ENCODE measurements at places on chromosomes 7 and 10.

DNA sequence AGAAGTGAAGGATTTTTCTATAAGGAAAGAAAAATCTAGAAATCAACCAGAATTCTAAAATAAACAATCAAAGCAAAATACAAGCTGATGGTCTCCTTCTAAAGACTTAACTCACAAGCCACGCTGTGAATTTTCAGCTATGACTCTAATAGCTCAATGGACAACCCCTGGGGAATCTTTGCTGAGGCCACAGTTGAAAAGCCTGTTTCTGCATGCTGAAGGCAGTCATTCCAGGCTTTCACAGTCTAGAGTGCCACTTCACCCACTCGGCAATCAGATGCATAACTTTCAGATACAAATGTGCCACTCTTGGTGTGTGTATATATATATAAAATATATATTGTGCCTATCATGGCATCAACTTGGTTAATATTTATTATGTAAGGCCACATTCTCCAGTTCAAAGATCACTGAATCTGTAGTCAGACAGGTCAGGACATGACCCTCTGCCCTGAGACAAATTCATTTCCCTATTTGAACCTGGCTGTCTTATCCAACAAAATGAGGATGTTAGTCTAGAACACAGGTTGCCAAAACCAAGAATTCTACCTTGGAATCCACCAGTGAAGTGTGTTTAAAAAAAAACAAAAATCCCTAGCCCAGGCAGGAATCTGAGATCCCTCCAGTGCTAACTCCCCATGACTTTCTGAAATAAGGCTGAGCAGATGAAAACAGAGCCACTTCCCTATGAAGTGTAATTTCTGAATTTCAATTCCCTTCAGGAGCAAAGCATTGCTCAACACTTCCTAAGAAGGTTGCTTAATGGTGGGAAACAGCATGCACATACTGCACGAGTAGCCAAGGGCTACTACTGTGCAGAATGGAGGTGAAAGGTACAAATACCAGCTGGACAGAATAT, 9.9 kb downstream of the LIPA start:
- DNase-seq, result no peak

DNA sequence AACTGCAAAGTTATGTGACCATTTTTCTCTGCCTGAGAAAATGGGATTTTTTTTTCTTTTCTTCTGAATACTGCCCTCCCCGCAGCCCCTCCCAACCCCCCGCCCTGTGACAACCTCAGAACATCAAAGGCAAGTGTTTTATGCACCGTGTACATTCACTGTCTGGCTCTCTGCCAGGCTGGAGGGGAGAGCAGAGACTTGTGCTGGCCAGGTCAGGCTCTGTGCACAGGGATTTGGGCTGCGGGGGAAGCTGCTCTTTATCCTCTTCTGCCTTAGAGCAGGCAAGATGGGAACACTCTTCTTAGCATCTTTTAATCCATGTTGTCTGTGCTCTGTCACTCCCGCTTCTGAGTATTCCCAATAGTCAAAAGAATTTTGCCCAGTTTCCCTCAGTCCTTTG, 195.1 kb downstream of the CCSER2 start:
- no peak for DNase-seq

DNA sequence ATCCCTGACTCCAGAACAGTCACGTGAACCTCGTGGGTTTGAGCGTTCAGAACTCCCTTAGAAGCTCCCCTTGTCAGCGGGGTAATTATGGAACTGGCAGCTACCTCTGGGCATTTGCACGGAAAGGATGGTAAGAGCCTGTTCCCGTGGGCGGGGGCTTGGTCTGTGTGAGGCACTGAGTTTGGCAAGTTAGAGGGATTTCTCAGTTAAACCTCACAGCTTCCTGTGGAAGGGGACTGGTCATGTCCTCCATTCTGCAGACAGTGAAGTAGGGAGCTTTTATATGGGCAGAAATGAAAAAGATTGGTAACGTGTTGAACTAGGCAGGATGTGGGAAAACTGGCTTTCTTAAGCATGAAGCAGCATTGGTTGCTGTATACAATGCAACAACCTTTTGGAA, 16.0 kb downstream of the PALD1 start:
- no peak for DNase-seq

- DNase-seq, result no peak
Observed at GRCh38 chr10:112136486-112137153, 46.9 kb downstream of the GPAM start.

DNA sequence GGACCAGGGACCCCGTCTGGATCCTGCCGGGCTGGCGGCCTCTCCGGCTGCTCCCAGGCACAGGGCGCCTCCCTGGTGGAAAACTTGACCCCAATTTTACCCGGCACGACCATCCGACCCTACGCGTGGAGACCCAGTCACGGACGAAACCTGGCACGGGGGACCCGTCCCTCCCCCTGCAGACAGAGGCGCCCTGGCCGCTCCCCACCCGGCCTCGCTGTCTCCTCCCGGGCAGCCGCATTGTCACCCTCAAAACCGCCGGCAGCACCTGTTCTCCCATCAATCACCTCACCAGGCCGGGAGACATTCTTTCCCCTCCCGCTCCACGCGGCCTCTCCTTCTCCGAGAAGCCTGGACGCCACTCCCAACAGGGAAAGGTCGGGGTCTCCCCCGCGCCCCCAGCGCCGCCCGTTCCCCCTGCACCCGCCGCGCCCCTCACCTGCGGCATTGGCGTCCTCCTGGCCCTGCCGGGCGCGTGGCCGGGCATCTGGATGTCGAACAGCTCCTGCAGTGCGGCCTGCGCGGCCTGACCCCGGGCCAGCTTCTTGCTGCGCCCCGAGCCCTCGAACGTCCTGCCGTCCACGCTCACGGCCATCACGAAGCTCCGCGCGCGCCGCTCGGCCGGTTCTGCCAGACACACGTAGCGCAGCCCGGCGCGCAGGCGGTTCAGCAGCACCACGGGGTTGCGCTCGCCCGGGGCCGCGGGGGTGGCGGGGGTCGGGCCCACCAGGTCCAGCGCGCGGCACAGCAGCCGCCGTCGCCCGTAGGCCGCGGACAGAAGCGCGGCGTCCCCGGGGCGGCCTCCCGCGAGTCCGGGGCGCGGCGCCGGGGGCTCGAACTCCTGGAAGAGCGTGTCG, 306.6 kb downstream of the WDR37 start:
- no peak for DNase-seq

DNA sequence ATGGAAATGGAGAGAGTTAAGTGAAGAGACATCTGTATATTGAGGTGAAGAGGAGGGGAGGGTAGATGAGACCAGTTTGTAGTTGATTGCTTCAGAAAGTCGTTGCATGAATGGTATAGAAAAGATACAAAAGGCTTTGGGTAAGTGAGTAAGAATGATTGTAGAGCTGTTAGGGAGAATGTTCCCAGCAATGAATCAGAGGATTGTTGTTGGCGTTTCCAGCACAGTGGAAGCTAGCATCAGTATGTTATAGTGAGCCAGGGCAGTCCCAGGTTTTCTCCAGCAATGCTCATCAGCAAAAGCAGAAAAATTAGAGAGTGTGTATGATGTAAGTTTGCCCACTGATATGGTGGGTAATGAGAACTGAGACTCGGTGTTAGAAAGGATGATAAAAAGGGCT, 15.4 kb upstream of the CDK6 start:
- no peak for DNase-seq

DNA sequence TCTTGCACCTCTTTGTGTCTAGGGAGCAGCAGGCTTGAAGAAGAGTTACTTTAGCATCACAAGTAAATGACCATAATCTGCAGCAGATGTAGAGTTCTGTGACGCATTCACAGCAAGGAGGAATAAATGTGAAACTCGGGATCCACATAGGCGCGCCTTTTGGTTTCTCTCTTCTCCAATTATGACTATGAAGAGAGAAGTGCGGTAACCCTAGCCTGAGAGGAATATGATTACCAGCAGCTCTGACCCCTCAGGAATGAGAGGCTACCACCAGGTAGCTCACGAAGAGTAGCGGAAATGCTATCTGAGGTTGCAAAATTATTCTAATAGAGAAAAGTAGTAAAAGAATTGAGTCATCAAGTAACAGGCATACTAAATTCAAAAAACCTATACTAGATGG, 25.2 kb upstream of the DMTF1 start:
- no peak for DNase-seq

- no peak for DNase-seq
Observed at GRCh38 chr10:124568848-124569622, 107.4 kb downstream of the LHPP start.

DNA sequence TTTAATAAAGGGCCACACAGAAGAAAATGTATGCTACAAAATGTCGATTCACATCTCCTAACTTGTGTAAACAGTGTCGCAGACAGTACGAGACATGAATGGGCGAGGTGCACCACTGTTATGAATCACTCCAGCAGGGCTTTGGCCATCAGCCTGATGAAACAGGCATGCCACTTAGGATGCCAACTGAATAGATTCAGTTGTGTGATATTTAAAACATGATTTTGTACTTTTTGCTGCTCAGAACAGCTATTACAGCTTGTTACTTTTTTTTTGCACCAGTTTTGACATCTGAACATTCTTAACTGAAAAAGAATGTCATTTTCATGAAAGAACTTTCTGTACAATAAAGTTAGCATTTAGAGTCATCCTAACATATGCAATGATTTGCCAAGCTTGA, 138.1 kb downstream of the VTI1A start:
- DNase-seq, result no peak

DNA sequence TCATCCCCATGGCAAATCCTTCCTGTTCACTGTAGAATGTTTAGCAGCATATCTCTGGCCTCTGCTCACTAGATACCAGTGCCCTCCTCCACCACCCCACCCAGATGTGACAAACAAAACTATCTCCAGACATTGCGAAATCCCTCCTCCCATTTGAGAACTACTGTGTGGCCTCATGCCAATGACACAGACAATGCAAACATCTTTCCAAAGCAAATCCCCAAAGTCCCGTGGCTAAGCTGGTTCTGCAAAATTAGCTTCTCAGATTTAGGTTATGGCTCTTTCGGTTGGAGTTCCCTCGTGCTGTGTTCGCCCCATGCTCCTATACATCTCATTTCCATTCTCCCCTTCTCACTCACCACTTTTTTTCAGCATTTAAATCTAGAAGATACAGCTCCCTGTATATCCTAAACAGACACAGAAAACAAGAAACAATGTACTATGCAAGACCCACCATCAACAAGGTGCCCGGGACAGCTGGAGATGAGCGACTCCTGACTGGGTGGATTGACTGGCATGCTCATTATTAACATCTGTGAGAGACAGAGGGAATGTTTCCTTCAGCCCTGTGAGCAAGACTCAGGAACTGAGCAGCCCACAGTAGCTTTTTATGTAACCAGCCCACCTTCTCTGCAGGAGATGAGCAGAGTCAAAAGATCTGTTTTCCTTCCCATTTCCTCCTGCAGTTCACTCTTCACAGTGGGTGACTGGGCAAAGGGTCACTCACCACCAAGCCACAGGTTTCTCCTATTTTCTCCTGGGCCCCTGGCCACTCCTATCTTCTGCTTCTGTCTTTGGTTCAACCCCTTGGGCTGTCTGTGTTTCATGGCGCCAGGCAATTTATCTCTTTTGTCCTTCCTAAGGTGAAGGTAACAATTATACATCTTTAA, 225.7 kb upstream of the AOAH start:
- no peak for DNase-seq

DNA sequence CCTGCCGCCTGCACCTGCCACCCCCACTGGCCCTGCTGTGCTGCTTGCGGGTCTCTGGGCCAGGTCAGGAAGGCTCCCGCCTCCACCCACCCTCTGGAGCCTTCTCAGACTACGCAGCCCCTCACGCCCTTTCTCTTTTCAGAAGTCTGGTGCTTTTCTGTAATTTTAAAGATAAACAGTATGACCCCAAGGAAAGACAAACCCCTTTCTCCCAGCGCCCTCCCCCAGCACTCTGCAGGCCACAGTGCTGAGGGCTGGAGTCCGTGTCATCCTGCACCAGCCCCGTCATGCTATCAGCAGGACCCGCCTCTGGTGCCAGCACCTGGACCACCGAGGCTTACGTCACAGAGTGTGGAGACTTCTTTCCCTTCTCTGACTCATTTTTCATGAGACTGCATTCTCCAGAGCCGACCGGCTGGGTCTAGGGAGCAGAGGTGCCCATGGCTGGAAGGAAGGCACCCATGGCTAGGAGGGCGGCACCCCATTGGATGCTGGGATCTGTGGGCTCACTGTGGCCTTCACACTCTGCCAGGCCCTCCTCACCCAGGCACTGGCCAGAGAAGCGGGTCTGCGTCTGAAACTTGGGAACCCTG, 53.4 kb downstream of the CFAP46 start:
- no peak for DNase-seq

- DNase-seq, result no peak
Observed at GRCh38 chr7:112356596-112356995, 93.7 kb upstream of the IFRD1 start.

DNA sequence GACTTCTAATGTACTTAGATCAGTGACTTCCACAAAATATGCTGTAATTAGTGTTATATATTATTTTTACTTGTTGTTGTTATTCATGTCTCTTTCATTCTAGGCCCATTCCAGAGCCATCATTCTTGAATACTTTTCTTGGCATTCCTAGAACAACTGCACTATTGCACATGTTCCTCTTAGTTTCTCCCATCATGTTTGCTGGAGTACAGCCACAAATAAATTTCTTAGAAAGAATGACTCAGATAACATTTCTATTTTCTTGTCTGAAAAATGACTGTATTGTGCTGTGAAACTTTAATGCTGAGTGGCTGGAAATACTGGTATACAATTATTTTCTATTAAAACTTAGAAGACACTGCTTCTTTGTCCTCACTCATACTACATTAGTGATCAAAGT, 651.0 kb upstream of the STEAP1 start:
- no peak for DNase-seq

DNA sequence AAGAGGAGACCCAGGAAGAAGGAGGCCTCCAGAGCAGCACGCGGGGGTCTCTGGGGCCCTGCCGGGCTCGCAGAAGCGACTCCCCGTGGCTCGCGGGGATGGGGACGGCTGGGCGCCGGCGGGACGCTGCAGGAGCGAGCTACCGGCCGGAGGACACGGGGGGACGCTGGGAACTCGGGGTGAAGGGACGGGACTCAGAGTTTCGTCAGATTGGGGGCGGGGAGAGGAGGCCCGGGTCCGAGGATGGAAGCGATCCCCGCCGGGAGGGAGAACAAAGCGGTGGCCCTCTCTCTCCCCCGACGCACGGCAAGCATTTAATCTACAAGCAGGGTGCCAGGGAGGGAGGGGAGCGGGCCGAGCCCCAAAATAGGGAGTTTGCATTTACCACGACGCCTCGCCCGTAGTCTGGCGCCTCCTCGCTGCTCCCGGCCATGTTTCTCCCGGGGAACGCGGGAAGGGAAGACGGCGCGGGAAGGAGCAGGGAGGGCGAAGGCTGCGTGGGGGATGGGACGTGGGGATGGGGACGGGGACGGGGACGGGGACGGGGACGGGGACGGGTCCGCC, at the start of gene PRTFDC1:
PRTFDC1 (minus strand) TSS at position 464 of the 564 bp plus-strand sequence; CDS start at position 433, 31 bp downstream.
- DNase-seq, result peak; percentile 81

- no peak for DNase-seq
Observed at GRCh38 chr7:78002021-78002420, 203.4 kb downstream of the PHTF2 start.

GRCh38 chr10:1465993-1466764, 271.1 kb downstream of the ADARB2 start:
- no peak for DNase-seq

GRCh38 chr7:131298608-131298992, 29.1 kb upstream of the MKLN1 start:
- DNase-seq, result no peak

DNA sequence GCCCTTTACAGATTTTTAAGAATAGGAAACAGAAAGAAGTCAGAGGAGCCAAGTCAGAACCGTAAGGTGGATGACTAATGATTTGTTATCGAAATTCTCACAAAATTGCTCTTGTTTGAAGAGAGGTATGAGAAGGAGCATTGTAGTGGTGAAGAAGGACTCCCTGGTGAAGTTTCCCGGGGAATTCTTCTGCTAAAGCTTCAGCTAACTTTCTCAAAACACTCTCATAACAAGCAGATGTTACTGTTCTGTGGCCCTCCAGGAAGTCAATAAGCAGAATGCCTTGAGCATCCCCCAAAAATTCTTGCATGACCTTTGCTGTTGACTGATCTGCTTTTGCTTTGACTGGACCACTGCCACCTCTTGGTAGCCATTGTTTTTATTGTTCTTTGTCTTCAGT, 152.9 kb downstream of the HGF start:
- DNase-seq, result no peak

Data from HAP-1 (cell line).